ENCODE measurements at places on chromosomes 12 and 14. TPM values are rescaled to one million over a fixed set of nuclear protein-coding genes. Genes with fewer than 3 reads are reported as not detected.

CD4 gene
- total RNA-seq: not detected

SERPINA4 gene
- total RNA-seq: not detected

- DNase-seq: no peak
Measured at GRCh38 chr12:80848858-80849257, 88.9 kb downstream of the LIN7A start.

GRCh38 chr12:91685917-91686316, 459.7 kb downstream of the BTG1 start:
- peak; percentile 6 for DNase-seq

GRCh38 chr14:33967138-33967537, 16.3 kb upstream of the EGLN3 start:
- DNase-seq: no peak

DNA sequence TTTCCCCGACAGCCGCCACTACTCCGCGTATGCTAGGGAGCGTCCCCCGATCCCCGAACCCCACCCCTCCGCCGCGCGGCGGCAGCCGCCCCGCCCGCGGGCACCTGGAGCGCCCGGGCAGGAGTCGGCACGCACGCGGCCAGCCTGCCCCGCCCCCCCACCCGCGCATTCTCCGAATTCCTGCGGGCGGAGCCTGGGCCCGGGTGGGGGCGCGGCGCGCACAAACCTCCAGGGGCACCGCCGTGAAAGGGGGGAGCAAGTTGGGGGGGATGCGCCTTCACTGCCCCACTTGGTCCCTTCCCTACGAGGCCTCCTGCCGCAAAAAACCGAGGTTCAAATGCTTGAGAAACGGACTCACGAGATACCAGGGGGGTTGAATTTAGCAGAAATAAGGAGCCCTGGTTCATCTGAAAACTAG, 1.7 kb downstream of the AJUBA start:
- peak; percentile 43 for DNase-seq

- no peak for DNase-seq
Measured at GRCh38 chr12:116562090-116562489, 2.9 kb downstream of the MAP1LC3B2 start.

- peak; percentile 99 for DNase-seq
Measured at GRCh38 chr14:51442513-51443175, 202.6 kb downstream of the TMX1 start.

All from fibroblast of the aortic adventitia (primary cell).